ENCODE measurements at places on chromosomes 13 and 19.

DNA sequence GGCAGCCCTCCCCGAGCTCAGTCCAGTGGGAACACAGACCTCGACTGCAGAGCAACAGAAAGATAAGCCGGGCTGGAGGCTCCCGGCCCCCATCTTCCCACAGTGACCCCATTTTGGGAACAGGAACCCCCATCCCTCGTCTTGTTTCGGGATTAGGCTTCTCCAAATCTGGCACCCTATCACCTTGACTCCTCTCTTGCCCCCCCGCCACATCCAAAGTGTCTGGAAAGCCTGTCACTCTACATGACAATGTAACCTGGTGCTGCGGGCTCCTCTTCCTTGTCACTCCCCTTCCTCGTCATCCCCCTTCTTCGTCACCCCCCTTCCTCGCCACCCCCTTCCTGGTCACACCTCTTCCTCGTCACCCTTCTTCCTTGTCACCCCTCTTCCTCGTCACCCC lies 10.1 kb downstream of the PAK4 start:
- DNase-seq = no peak

DNA sequence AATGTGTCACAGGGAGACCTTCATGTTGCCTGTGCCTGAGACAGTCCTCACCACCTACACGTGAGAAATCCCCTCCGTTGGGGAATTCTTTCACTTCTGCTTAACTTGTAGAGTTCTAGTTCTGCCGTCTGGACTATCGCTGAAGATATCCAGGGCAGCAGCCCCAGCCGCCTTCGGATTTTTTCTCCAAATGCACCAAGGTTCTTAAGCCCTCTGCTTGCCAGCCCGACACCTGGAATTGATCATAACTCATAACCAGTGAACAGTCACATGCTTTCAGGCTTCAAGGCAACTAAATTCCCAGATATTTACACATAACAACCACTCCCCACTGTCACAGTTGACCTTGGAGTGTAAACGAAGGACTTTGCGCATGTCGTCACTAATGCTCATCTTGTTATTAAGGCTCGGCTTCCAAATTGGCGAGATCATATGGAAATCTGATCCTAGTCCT lies 114.4 kb downstream of the RAB20 start:
- DNase-seq = no peak

DNA sequence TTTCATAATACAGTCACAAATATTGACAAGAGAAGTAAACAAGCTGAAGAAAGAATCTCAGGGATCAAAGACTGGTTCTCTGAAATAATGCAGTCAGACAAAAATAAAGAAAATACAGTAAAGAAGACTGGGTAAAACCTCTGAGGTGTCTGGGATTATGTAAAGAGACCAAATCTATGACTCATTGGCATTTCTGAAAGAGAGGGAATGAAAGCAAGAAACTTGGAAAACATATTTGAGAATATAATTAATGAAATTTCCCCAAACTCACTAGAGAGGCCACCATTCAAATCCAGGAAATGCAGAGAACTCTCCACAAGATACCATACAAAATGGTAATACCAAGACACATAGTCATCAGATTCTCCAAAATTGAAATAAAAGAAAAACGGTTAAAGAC lies 53.0 kb upstream of the GPC6 start:
- no peak for DNase-seq

DNA sequence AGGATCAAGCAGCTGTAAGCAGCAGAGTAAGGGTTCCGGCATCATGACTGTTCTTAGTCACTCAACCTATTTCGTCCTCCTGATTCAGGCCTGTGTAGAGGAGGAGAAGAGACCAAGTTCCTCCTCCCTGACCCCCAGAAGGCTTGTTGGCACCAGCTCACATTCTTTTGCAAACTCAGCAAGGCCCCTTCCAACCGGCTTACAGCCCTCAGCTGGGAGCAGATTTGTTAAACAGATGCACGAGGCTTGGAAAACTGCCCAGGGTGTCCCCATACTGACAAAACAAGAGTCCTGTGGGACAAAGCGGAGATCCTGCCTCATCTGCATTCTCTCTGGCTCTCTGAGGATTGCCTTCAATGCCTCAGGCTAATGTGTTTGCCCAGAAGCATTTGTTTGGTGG lies 113.2 kb upstream of the SOX21 start:
- DNase-seq = no peak

DNA sequence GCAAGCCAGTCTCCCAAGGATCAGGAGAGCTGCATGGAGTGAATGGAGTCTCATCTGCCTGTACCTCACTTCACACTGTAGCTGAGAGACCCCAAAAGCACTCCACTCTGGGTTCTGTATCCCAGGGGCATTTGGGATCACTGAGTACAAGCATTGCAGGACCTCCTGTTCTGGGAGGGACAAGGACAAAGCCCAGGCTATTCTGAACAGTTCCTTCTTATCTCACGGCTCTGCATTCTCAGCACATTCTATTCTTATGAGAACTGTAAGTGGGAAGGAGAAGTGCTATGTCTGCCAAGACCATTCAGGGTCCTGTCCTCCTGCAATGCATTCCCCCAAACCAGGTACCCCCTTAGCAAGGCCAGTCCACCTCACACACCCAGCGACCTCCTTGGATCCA lies 42.8 kb downstream of the RNF6 start:
- DNase-seq = no peak

DNA sequence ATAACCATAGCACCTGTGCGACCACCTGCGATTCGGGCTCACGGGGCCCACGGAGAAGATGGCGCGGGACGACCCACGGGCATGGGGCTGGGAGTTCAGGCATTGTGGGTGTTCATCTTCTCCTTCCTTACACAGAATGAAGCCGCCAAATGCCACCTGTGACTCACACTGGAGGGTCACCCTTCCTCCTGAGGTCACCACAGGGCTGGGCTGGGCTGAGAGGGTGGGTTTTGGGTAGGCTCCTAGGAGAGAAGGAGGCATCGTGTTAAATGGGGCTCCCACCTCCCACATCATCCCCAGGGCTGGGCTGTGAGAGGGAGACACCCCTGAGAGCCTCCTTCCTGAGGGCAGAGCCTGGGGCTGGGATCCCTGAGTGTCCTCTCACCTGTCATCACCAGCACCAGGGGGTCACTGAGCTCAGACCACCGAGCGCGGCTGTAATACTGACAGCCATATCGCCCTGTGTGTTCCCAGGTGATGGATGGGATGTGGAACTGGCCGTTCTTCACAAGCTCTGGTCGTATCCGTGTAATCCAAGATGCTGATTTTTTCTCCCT lies 1.4 kb downstream of the LILRB2 start:
- no peak for DNase-seq

- DNase-seq = no peak
Measured at GRCh38 chr13:84430015-84430414, 547.7 kb upstream of the SLITRK1 start.

- DNase-seq = no peak
Measured at GRCh38 chr13:38202740-38203139, 146.9 kb upstream of the UFM1 start.

- peak; percentile 35 for DNase-seq
Measured at GRCh38 chr13:44848920-44849676, 140.2 kb downstream of the NUFIP1 start.

DNA sequence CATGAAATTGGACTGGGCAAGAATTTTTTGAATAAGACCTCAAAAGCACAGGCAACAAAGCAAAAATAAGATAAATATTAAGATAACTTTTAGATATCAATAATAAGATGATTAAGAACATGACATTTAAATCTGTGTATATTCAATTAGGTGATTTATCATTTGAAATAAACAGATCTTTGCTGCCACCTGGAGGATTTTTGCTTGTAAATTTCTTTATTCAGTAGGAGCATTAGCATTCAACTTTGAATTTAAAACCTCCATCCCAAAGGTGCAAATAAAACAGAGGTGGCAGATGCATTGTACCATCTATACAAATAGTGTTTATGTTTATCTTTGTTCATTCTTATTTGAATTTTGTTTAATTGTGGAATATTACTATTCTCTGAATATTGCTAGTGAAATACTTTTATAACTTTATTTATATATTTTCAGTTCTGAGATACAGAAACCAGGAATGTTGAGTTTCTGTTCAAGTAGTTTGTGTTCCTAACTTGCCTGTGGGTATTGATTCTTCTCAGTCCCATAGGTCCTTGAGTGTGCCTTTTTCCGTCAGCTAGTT lies 20.9 kb downstream of the COG6 start:
- DNase-seq = no peak

Measured in right kidney (tissue), 9 donors.